ENCODE measurements at places on chromosomes 6 and 20.
A peak's percentile ranks its signal among the peaks of the same experiment; 100 is the strongest.

- DNase-seq, result no peak
Observed at GRCh38 chr6:2693231-2693630, 57.5 kb downstream of the MYLK4 start.

DNA sequence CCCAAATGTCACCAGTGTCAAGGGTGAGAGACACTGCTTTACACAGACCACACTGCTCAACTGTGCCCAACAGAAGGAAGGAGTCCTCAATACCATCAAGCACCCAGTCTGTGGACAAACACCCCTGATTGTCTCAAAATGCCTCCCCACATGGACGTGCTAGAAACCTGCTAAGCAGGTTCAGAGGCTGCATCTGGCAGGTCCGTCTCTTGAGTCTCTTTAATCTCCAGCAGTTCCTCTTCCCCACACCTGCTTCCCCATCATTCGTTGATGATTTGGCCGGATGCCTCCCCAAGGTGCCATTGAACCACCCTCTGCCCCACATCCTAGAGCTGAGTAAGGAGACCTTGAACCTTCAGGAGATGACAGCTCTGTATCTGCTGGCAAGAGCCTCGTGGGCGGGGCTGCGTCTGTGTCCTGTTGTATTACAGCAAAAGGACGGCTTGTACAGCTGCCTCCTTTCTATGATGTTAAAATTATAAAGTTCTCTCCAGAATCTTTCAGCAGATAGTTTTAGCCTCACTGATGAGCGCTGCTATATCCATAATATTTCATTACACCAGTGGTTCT, 179.2 kb downstream of the PREX1 start:
- DNase-seq, result no peak

- DNase-seq, result no peak
Observed at GRCh38 chr6:161074496-161075121, 83.0 kb downstream of the MAP3K4 start.

DNA sequence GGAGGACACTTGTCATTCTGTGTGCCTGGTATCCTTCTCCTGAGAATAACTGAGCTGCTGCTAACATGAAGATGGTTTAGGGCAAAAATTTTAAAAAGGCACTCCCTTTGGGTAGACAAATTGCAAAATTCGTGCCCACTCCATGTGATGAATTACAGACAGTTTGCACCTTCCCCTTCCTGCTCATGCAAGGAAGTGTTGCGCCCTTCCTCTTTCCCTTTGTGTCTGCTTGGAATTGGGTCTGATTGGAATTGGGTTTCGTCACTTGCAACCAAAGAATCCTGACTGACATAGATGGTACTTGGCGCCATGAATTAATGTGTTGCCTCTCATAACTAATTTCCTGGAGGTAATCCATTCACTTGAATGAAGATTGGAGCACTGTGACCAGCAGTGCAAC, 62.3 kb upstream of the SHLD1 start:
- DNase-seq, result no peak

- DNase-seq, result no peak
Observed at GRCh38 chr20:36199345-36200257, 36.7 kb upstream of the AAR2 start.

DNA sequence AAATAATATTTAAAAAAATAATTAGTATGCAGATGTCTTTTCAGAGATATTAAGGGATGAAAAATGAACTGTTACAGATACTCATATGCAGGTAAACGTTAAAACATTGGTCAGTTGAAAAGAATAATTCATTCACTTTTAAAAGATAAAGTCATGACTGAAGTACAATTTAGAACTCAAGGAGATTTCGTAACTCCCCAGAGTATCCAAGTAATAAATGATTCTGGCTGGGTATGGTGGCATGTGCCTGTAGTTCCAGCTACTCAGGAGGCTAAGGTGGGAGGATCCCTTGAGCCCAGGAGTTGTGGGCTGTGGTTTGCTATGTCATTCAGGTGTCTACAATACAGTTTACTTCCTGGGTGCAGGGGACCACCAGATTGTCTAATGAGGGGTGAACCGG, 122.3 kb upstream of the TMEM181 start:
- DNase-seq, result no peak

DNA sequence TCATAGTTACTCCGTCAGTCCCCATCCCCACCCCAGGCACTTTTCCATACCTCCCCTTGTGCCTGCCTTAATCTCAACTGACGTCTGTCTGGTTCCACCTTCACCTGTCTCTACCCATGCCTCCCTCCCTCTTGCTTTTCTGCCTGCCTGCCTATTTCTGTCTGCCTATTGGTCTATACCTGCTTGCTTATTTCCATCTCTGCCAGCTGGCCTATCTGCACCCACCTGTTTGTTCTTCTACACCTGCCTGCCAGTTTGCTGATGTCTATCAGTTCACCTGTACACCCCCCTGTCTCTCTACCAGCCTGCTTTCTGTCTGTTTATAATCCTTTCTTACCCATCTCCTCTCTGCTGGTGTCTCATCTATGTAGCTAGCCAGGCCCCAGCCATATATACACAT, 87.5 kb downstream of the RALGAPA2 start:
- no peak for DNase-seq

DNA sequence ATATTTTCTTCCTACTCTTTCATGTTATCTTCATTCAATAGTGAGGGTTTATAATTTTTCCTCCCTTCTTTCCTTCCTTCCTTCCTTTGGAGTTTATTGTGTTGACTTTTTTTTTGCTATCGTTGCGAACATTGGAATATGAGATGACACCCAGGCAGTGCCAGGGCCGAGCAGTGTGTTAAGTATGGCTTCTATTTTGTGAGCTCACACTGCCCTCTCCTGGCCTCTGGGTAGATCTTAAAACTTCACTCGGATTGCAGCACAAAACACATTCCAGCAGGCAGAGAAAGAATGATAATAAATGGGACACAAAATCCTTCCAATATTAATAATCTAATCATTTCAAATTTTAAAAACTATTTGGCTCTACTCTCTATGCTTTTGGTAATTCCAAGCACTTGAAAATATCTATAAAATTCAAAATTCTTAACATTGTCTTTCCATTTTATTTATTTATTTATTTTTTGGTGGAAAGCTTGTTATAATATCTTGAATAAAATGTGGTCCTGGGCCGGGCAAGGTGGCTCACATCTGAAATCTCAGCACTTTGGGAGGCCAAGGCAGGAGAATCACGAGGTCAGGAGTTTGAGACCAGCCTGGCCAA, 147.4 kb upstream of the OLIG3 start:
- peak; percentile 61 for DNase-seq

DNA sequence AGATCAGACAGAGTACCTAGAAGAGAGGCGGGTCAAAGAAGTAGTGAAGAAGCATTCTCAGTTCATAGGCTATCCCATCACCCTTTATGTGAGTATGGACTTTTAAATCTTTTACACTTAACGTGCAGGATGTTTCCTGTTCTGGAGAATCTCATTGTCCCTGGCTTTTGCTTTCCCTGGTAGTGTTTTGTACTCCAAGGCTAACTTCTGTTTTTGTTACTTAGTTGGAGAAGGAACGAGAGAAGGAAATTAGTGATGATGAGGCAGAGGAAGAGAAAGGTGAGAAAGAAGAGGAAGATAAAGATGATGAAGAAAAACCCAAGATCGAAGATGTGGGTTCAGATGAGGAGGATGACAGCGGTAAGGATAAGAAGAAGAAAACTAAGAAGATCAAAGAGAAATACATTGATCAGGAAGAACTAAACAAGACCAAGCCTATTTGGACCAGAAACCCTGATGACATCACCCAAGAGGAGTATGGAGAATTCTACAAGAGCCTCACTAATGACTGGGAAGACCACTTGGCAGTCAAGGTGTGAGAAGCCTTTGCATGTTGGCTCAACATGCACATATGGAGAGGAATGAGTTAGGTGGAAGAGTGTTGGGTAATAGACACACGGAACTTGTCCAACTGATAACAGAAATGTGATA, 3.3 kb downstream of the HSP90AB1 start:
- no peak for DNase-seq
